NCI-H460 (cell line): ENCODE measurements at places on chromosomes 6 and 20. TPM values are rescaled to one million over a fixed set of nuclear protein-coding genes. Genes with fewer than 3 reads are reported as not detected.
A peak's percentile ranks its signal among the peaks of the same experiment; 100 is the strongest.

DNA sequence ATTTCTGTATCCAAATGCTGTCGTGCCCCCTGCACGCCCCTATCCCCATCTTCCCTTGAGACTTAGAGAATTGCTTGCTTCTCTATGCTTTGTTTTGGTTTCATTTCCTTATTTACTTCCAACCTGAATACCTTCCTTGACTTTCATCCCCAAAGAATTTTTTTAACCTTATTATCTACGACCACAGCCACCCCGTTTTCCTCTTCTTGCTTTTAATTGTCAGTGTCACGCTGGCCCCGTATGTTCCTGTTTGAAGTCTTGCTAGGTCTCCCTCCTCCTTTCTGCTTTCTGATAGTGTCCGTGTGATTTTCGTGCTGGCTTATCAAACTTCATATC is 40.1 kb downstream of the RNF217 start:
- no peak for DNase-seq

DNA sequence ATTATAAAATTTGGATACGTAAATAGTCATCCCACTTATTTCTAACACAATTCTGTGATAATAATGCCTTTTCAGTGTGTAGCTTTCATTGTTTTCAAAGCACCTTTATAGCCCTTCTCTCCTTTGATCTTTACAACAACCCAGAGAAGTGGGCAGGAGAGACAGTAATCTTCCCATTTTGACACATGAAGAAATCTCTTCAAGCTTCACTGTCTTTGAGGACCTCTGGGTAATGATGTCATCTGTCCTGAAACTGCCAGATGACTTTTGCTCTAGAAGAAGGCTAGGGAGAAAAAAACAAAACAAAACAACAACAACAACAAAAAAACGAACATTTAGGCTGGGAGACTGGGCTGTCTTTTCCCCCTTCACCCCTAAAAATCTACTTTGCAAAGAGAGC is 203.0 kb downstream of the KCNQ5 start:
- no peak for DNase-seq

HMGCLL1 gene
- total RNA-seq: 0.07 TPM in 1 of 2 replicates, not detected in the other

GRCh38 chr6:169980826-169981450 is 229.5 kb downstream of the ERMARD start:
- DNase-seq: no peak

MEI4 gene
- total RNA-seq: not detected in 2 replicates

EMILIN3 gene
- 0.25 and 0.38 TPM in 2 replicates for total RNA-seq

- DNase-seq: no peak
These were observed 19.3 kb upstream of the SRC start for GRCh38 chr20:37326666-37327065.

LINC00237 gene
- total RNA-seq: not detected in 2 replicates

DNA sequence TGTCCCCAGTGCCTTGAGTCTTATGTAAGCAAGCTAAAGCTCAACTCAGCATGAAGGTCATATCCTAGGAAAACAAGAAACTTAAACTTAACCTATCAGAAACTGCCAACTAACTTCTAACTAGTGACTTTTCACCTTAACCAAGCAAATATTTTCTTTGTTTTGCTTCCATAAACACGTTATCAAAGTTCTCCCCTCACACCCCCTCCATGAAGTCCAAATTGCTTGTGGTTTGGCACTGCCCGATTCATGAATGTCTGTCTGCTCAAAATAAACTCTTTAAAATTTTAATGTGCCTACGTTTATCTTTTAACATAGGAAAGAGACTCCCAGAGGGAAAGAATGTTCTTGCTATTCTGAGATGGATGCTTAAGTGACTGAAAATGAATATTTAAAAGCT is 34.9 kb downstream of the GSTA2 start:
- no peak for DNase-seq

DUSP15 gene
- total RNA-seq: not detected in 2 replicates

DNA sequence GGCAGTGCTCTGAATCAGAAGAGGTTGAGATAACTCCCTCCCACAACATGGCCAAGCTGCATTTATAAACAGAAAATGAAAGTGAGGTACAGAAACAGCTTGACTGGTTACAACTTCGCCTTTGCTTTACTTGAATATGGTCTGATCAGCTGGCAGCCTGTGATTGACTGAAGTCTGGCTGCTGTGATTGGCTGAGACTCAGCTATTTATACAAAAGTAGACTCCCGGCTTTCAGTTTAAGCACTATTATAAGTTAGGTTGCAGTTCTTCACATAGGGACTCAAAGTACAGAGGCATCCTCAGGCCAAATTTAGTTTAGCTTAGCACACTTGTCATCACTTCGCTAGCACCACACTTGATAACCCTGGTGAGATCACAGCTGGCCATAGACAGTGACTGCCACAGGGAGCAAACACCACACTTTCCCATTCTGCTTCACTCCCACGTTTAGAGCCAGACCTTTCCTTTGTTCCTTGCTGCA is 362.6 kb downstream of the EPM2A start:
- no peak for DNase-seq

SLC25A27 gene
- total RNA-seq: 8.8 and 22.6 TPM in 2 replicates

DNA sequence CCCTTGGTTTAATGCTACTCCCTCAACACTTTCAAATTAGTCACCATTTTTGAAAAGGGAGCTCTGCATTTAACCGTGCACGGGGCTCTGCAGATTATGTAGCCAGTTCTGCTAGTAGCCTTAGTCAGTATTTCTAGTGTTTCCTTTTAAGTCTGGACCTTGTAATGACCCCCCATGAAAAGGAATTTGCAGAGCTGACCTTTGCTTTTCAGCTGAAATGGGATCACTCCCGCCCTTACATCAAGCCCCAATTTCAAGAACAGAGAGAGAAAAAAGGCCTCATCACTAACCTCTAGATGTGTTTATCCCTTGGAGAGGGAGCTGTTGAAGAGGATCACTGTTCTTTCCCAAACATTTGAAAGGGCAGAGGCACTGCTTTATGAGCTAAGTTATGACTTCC is 490.7 kb upstream of the BTBD3 start:
- no peak for DNase-seq

DNA sequence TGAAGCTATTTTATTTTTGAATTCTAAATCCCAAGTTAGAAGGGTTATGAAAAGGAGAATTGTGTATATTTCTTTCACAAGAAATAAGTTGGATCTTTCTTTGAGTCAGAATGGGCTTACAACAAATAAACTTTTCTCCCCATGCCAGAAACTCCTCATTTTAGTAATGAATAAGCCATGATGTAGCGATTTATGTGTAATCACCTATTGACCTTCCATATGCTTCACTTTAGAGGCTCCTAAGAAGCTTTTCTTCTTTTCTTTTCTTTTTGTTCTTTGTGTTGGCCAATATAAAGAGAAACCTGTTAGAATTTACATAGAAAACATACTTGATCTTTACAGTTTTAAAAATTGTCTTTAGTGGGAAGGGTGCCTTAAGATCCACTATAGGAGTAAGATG is 370.2 kb downstream of the UTRN start:
- DNase-seq: no peak

DNA sequence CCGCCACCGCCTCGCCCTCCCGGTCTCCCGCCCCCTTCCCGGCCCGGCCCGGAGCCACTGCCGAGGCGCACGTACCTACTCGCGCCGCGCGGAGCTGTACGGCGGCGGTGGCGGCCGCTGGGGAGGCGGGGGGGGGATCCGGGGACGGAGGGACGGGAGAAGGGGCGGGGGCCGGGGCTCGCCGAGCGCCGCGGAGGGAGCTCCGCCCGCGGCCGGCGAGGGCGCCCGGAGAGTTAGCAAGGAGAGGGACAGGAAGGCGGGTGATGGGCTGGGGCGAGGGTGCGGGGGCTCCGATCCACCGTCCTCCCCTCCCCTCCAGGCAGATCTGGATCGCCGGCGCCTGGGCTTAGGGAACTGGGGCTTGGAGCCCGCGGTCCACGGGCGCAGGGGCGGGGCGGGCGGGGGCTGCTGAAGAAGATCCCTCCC is 548 bp upstream of the TMEM74B start:
- DNase-seq: no peak

- DNase-seq: no peak
These were observed 148.5 kb upstream of the DEFB112 start for GRCh38 chr6:50198245-50198644.

DNA sequence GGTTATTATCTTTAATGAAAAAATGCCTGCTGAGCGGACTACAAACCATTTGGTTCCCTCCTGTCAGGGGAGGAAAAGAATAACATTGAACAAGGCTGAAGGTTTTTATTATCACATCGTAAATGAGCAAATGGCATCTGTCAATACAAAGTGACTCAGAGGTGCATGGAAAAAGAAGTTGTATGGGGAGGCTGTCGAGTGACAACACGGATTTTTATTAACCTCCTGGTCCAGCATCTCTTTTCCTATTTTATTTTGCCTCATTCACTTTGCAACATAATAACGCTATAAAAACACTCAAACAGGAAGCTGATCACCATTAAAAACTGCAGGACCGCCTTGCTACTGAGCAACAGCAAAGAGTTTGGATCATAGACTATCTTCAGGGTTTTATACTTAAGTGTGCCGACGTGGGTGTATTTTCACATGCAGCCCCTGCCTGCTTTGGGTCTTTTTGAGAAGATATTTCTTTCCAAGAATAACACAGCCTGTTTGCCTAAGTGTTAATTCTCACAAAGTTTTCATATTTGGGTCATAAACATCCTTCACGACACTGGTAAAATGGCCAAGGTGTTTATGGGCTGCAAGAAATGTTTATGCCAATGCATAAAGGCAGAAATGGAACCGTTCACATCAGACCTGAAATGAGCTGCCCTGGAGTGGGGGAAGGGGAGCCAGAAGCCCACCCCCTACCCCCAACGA is 132.1 kb upstream of the SALL4 start:
- peak; percentile 33 for DNase-seq

KIF6 gene
- total RNA-seq: 0.23 TPM in 1 of 2 replicates, not detected in the other

DNA sequence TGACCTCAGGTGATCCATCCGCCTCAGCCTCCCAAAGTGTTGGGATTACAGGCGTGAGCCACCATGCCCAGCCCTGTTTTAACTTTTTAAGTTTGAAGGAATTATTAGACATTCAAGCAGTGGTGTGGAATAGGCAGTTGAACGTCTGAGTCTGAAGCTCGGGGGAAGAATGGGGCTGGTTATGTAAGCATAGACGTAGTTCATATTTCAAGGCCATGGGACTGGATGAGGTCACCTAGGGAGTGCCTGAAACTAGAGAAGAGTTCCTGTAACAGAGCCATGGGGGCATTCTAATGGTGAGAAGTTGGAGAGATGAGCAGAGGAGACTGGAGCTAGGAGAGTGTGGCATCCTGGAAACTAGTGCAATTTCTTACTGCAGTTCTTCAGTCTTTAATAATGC is 6.4 kb downstream of the CDKAL1 start:
- DNase-seq: no peak

DNA sequence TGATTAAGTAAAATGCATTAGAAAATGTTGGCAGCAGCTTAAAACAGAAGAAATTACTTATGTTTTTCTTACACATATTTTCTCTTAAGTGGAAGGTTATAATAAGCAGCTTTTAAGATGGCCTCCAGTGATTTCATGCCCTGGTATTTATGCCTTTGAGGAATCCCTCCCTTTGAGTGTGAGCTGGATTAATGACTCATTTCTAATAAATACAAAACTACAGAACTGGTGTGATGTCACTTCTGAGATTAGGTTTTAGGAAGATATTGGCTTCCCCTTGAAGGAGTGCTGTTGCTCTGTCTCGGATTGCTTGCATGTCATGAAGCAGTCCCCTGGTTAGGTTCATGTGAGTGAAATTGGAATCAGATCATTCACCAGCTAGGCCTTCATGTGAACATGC is 143.2 kb upstream of the EPHA7 start:
- no peak for DNase-seq

GRCh38 chr20:11901127-11901526 is 16.6 kb upstream of the BTBD3 start:
- DNase-seq: no peak

HM13 gene
- total RNA-seq: 85.3 and 97.3 TPM in 2 replicates

DNA sequence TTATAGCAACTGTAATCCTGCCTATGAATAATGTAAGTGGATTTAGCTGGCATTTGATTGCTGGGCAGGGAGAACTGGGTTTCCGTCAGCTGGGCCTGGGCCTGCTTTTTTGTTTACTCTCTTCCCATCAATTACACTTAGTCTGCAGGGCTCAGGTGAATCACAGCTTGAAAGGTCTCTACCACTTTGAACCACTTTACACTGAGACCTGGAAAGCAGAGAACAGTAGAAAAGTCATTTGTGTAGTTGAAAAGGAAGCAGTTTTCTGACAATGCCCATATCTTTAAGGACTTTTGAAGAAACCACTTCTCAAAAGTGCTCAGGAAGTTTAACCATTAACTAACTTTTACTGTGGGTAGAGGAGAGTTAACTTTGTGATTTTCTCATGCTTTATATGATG is 315.4 kb upstream of the SASH1 start:
- DNase-seq: no peak

DNA sequence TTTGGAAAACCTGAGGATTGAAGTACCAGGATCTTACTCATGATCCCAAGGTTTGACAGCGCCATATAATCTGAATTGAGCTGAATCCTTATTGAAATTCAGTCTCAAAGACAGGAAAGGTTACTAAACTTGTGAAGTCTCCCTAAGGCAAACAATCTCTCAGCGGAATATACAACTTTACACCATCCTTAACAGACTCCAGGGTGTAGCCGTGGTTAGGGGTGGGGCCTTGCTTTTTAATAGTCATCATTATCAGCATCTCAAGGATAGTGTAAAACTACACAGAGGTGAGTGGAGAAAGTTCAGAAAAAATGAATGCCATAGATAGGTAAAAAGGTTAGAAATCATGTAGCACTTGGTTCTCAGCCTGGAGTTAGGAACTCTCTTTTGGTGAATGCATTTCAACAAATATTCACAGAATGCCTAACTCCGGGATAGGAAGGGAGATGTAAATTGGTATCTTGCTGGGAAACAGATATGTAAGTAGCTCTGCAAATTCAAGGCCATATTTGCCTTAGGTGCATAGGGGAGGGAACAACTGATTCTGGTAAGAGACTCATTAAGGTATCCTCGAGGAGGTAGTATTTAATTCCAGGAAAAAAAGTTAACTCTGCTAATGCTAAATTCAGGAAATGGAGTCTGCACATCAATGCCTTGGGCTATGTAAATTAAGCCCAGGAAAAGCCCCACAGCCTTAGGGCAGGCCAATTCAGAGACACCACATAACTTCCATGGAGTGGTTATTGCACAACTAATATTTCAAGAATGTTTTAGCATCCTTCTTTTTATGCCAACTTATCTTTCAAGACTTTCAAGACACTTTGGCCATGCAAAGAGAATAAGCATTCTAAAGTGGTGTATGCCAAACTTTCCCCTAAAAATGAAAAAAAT is 61.6 kb downstream of the SNAP25 start:
- DNase-seq: no peak

COL12A1 gene
- 0.20 and 0.64 TPM in 2 replicates for total RNA-seq

GRCh38 chr6:79895382-79896074 is 51.8 kb downstream of the ELOVL4 start:
- DNase-seq: no peak
